ENCODE measurements at places on chromosomes 5 and 9. TPM values are rescaled to one million over a fixed set of nuclear protein-coding genes. Genes with fewer than 3 reads are reported as not detected.

The DPYSL3 gene
- 146 TPM for total RNA-seq

The FOXD4L6 gene
- total RNA-seq: 0.17 TPM

The ARHGEF37 gene
- total RNA-seq: 7.1 TPM

The CARTPT gene
- total RNA-seq: not detected

The PCDHGC4 gene
- 4.2 TPM for total RNA-seq

The SLC36A3 gene
- not detected for total RNA-seq
